ENCODE measurements at places on chromosomes 16 and 17. TPM values are rescaled to one million over a fixed set of nuclear protein-coding genes. Genes with fewer than 3 reads are reported as not detected.

The ABCC11 gene
- total RNA-seq: 0.19 TPM

The MYL11 gene
- not detected for total RNA-seq

The ZKSCAN2 gene
- 3.2 TPM for total RNA-seq

The MPV17L gene
- not detected for total RNA-seq

The LRRC37A2 gene
- 20.9 TPM for total RNA-seq

The HBA1 gene
- not detected for total RNA-seq

The PRM3 gene
- total RNA-seq: not detected

The ADAP2 gene
- 1.6 TPM for total RNA-seq

The GP1BA gene
- total RNA-seq: not detected

The TP53TG3B gene
- not detected for total RNA-seq

- DNase-seq: no peak
These were observed 32.8 kb upstream of the TBX2 start for GRCh38 chr17:61366715-61367413.

DNA sequence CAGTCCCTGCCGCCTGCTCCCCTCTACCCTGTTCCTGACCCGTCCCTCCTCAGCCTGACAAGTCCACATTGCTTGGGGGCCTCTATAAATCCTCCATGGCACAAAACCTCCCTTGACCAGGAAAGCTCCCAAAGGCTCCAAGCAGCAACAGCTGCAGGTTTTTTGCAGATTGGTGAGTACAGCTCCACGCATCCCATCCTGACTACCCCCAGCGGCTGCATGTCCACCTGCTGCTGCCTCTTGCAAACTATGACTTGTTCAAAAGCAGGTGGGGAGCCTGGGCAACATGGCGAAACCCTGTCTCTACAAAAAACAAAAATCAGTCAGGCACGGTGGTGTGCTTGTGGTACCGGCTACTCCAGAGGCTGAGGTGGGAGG is 122.8 kb downstream of the ANKRD11 start:
- DNase-seq: no peak

- DNase-seq: no peak
These were observed 6.7 kb downstream of the NEK8 start for GRCh38 chr17:28735242-28735722.

- no peak for DNase-seq
These were observed 71.8 kb upstream of the DOC2B start for GRCh38 chr17:253091-253846.

DNA sequence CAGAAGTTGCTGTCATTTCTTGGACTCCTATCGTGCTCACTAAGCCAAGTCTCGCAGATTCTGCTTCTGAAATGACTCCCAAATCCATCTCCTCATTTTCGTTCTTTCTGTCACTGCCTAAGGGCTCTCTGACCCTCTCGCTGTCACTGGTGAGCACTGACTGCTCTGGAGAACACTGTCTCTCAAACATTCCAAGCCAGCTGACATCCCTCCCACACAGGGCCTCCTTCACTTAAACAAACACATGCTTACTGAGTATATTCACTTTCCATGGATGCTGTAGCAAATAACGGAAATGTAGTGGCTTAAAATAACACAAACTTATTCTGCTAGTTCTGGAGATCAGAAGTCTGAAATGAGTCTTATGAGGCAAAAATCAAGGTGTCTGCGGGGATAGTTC is 18.8 kb downstream of the CACNG1 start:
- DNase-seq: no peak

DNA sequence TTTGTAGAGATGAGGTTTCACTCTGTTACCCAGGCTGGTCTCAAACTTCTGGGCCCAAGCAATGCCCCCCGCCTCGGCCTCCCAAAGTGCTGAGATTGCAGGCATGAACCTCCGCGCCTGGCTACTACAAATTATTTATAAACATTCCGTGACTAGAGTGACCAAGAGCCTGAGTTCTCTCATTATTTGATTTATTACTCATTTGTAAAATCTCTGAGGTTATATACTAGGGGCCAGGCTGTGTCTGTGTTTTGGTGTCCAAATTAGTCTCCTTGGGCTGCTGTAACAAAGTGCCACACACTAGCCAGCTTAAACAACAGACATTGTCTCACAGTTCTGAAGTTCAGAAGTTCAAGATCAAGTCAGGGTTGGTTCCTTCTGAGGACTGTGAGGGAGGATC is 70.8 kb upstream of the ELAC2 start:
- DNase-seq: no peak

DNA sequence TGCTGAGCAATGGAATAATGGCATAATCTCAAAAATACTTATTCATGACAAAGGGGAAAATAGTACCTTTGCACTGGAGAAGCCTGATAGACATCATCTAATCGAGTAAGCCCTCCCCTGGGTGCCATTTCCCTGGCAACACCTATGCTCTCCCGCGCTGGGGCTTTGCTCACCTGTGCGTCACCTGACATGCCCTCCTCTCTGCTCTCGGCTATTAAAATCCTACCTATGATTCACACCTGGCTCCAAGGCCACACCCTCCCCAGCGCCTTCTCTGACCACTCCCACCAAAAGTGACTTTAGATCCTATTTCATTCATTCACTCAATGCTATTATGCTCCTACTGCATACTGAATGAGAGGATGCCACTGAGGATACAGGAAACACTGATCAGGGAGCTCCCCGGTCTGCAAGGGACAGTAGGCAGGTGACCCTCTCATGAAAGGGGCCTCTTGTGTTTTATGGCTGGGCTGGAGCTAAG is 83.9 kb downstream of the NT5M start:
- DNase-seq: no peak

- DNase-seq: no peak
These were observed 53.3 kb downstream of the TANC2 start for GRCh38 chr17:63019138-63019873.

DNA sequence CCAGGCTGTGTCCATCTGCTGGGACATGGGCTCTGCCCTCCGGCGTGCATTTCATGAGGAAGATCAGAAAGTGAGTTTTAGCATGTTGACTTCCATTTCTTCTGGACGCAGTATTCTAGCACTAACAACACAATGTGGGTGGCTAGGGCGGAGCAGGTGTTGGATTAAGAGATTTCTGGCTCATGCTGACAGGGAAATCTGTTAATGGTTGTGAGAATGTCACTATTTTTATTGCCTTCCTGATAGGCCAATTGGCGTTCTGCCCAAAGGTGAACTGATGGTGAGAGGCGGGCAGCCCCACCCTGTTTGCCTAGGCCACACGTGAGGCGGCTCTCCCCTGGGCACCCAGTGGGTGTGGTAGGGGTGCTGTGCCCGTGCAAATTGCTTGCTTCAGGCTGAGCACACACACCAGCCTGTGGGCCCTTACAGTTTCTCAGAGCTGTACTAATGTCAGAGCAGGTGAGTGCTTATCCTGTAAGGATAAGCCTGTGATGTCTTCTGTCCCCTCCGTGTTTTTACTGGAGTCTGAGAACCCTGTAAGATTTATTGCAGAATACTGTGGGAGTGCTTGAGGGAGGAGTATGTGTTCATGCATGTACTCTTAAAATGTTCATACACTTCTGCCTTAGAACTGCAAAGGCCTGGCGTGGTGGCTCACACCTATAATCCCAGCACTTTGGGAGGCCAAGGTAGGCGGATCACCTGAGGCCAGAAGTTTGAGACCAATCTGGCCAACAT is 30.9 kb downstream of the PGS1 start:
- DNase-seq: no peak

DNA sequence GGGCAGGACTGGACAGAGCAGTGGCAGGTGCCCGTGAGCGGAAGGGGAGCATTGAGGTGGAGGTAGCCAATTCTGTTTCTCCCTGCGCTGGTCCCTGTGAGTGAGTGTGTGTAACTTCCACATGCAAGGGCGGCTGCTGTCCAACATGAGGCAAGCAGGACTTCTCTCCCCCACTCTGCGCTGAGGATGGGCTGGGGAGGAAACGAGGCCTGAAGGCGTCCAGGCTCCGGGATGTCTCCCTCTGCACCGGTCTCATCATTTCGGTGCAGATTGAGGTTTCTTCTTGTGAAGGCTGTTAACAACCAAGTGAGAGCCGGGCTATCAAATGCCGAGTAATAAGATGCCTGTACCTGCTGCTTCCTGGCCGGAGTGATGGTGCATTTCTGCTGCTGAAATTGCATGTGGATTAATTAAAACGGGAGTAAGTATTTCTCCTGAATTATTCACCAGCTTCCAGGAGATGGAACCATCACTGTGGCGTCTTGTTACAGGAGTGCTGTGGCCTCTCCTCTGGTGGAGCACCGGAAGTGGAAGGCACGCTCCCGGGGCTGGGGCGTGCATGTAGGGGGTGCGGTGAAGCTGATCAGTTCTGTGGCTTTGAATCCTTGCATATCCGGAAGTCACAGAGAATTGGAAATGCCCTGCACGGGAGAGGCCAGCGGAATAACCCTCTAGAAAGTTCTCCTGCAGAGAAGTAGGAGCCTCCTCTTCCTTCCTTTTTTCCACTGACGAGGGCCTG is 41.7 kb upstream of the MGAT5B start:
- DNase-seq: no peak

DNA sequence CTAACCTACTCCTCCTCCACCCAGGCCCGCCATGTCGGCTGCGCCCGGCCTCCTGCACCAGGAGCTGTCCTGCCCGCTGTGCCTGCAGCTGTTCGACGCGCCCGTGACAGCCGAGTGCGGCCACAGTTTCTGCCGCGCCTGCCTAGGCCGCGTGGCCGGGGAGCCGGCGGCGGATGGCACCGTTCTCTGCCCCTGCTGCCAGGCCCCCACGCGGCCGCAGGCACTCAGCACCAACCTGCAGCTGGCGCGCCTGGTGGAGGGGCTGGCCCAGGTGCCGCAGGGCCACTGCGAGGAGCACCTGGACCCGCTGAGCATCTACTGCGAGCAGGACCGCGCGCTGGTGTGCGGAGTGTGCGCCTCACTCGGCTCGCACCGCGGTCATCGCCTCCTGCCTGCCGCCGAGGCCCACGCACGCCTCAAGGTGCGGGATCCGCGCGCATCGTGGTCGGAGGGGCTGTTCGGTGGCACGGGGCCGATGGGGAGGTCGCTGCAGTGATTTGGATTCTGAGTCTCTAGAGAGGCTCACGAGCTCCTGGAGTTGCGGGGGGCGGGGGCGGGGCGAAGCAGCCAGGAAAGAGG is 878 bp downstream of the TRIM72 start:
- DNase-seq: no peak

DNA sequence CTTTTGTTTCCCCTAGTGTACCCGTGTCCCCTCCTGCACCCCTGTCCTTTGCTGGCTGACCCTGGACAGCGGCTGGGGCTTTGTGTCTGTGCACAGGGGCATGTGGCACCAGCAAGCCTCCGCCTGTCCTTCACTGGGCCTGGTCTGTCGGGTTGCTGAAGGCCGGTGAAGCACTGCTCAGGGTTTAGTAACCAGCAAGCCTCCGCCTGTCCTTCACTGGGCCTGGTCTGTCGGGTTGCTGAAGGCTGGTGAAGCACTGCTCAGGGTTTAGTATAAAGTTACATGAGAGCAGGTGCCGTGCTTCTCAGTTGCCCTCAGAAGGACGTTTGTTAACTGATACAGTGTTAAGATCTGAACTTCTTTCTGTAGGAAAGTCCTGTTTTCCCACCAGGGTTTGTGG is 33.8 kb downstream of the DEF8 start:
- DNase-seq: no peak

DNA sequence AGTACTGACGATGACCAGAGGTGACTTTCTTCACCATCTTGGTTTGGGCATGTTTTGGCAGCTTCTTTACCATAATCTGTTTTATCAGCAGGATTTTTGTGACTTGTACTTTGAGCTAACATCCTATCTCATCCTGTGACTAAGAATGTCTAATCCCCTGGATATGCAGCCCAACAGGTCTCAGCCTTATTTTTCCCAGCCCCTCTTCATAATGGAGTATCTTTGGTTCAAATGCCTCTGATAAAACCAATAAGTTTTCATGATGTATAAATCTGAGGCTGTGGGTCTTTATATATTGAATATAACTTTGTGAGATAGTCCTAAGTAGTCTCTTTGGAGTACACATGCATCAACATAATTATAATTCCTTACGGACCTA is 186.9 kb upstream of the WSB1 start:
- no peak for DNase-seq

DNA sequence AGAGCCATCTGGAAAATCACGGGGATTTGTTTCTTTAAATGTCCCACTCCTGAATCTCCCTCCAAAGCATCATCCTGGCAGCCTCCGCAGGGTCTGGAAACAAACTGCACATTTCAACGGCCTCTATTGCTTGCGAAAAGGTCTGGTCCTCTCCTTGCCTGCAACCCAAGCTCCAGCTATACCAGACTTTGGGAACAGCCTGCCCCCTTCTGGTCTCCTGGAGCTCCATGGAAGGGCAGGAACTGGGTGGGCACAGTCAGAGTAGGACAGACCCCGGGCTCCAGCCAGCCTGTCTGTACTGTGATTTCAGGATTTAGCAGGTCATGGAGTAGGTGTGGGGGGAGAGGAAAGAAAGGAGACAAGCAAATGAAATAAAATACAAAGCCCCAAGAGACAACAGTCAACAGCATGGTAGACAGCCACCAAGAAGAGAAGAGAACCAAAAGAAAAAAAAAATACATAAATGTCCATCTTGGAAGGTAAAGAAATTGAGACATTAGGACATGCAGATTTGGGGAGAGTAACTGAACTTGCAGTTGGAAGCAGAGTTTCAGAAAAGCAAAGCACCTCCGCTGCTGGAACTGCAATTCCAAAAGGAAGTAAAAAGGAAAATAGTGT is 2.7 kb downstream of the XYLT1 start:
- DNase-seq: peak; percentile 64

- DNase-seq: no peak
These were observed 17.6 kb upstream of the NOL11 start for GRCh38 chr17:67700037-67700724.

DNA sequence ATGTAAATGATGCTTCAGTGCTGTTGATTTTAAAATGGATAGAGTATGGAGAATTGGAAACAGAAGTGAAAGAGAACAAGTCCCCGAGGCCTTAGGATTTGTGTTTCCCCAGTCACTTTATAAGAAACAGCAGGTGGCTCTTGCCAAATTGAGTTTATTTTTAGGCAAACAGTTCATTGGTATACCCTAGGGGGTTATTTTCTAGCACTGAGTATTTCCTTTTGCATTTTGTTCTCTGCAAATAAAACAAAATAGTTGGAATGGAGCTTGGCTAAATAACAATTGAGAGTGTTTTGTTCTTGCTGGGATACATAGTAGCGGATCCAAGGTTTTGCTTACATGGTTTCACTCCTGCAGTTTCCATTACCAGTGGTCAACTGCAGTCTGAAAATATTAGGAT is 591.1 kb upstream of the C16orf82 start:
- DNase-seq: no peak

- no peak for DNase-seq
These were observed 644 bp downstream of the SEC14L5 start for GRCh38 chr16:4958510-4959438.

GRCh38 chr16:28573738-28574718 is 20.3 kb downstream of the SGF29 start:
- DNase-seq: no peak

All from activated CD8-positive, alpha-beta memory T cell treated with anti-CD3 and anti-CD28 coated beads, Interleukin-2, amount 10 ng/mL, durations not matched to agents 7 days and 5 days (primary cell).